Urinary bladder (tissue), 4 donors: ENCODE measurements at places on chromosomes 6 and 20.

GRCh38 chr6:54198134-54198533 lies 86.9 kb downstream of the MLIP start:
- no peak for DNase-seq

DNA sequence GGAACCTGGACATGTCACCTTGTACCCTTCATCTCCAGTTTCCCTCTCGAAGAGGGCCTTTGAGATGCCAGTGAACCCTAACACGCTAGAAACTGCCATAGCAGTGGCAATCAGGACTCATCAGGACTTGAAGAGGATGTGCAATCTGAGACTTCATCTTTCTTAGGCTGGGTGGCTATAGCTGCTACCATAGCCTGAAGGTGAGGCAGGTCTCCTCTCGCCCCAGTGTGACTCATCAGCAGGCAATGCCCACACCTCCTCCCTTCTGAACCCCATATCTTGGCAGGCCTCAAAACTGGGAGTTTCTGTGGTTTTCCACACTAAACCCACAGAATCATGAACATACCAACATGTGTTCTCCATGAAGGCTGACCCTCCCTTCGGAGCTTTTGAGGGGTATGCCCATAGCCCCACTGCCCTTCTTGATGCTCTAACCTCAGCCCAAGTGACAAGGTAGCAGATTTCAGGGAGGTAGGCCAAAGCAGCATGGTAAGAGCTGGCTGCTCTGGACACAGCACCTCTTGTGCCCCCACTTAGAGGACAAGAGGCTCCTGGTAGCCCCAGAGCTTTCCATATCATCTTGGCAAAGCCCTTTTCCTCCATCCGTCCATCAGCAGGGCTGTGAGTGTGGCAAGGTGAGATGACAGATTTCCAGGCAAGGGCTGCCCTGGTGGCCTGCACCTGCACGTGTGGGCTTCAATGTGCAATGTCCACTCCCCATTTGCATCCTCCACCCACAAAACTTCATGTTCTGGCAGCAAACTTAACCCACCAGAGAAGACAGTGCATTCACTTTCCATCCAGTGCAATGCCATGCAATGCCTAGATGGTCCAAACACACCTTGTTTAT lies 2.6 kb downstream of the BLCAP start:
- DNase-seq = no peak

DNA sequence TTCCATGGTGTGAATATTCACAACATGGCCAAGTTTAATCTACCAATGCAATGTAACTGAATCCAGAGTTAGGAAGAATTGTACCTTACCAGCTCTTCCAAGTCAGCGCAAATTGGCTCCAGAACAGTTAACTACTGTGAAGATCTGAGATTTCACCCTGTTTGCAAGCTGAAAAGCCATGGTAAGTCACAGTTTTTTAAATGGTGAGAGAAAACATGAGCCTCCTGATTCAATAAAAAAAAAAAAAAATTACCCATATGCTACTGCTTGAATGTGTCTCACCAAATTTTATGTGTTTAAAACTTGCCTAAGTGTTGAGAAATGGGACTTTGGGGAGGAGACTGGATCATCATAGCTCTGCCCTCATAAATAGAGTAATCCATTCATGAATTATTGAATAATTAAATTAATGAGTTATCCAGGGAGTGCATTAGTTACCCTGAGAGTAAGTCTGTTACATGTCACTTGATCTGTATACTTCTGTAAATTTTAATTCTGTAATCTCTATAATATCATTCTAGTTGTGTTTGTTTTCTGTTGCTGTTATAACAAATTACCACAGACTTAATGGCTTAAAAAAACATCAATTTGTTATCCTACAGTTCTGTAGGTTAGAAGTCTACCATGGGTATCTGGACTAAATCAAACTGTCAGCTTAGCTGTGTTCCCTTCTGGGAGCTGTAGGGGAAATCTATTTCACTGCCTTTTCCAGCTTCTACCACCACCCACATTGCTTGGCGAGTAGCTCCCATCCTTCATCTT lies 1355.9 kb downstream of the GRIK2 start:
- no peak for DNase-seq

DNA sequence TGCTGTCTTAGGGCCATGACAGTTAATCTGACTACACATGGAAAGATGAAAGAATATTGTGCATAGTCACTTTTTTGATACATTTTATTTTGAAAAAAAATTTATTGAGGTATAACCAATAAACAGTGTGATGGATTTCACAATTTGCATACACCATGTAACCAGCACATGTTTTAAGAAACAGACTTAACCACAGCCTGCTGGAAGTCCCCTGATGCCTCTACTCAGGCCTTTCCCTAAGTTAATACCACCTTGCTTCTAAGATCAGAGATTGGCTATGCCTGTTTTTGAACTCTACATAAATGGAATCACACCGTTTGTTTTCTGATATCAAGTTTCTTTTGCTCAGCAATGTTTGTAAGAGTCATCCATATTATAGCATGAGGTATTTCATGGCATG lies 136.3 kb downstream of the CFAP61 start:
- DNase-seq = no peak

- DNase-seq = no peak
Observed at GRCh38 chr6:150091476-150091875, 22.6 kb upstream of the ULBP3 start.

DNA sequence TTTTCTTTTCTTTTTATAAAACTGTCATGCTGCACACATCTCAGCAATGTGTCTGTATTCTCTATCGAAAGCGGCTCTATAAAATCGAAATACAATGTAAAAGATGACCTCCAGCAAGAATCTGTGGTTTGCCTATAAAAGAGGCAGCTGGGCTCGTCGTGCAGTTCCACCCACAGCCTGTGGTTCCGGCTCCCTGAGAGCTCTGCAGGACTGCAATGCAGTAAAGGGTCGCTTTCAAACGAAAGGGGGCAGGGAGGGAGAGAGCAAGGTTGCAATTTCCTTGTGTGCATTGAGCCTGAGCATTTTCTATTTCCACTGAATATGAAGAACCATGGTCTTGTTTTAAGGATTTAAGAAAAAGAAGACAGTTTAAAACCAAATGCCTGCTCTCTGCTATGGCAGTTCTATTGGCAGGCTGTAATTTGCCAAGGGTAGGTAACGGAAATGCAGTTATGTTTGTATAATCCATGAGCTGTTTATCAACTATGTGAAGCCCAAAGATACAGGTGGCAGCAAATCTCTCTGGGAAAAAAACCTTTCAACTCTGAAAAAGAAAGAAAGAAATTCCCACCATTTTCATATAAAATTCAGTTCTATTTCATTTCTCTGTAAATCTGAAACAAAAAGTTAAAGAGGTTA lies 236.5 kb downstream of the HACE1 start:
- DNase-seq = no peak

DNA sequence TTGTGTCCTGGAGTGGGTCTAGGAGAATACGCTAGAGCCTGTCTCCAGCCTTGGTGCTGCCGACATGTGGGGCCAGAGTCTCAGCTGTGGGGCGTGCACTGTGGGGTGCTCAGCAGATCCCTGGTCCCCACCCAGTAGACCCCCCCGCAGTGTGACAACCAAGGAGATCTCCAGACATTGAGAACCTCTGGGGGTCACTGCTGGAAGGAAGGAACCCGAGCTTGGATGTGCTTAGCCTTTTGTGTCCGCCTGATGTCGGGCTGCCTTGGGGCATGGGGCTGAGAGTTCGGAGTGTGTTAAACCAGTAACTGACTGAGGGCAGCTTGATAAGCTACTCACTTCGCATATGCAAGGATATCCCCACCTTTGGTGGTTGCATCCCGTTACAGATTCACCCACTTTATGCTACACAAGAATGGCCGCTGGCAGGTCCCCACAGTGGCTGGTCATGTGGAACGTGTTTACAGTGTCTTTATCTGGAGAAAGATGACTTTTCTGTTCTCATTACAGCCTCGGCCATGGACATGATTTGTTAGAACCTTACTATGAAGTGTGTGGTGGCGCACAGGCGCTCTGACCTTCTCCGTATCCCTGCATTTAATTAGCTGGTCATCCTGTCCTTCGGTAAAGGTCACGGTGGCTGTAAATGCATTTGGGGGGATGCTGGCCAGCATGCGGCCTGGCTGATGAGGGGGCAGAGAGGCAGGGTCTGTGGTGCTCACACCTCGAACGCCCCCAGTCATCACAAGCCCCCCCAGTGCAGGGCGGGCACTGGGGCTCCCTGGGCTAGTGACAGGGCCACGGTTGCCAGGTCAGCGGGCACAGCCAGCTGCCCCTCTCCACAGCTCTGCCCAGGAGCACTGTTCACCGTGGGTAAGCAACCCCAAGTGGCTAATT lies 366.8 kb downstream of the TAF4 start:
- DNase-seq = no peak
